ENCODE measurements at places on chromosomes 1 and 21.

- no peak for DNase-seq
These were observed 152.9 kb downstream of the ACTL8 start for GRCh38 chr1:17907999-17908398.

- peak; percentile 39 for DNase-seq
These were observed 13.4 kb upstream of the PIAS3 start for GRCh38 chr1:145871994-145872924.

- DNase-seq, result no peak
These were observed 649.6 kb upstream of the PTBP2 start for GRCh38 chr1:96072021-96072420.

GRCh38 chr1:228075801-228076271, 6.7 kb upstream of the ARF1 start:
- DNase-seq, result no peak

DNA sequence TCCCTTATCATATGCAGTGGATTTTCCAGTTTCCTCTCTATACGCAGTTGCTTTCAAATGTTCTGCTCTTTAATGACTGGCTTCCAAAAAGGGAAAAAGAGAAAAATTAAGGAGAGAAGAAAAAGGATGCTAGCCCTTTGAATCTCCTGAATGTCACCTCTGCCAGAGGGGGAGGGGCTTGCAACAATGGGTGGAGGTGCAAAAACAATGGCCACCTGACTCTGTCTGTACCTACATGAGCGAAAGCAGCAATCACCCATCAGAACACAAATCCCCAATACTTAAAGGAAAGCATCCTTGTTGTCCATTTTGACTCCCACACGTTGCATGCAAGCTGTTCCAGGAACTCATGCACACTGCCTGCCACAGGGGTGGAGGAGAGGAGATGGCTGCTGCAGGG, 61.2 kb downstream of the CCDC30 start:
- no peak for DNase-seq

DNA sequence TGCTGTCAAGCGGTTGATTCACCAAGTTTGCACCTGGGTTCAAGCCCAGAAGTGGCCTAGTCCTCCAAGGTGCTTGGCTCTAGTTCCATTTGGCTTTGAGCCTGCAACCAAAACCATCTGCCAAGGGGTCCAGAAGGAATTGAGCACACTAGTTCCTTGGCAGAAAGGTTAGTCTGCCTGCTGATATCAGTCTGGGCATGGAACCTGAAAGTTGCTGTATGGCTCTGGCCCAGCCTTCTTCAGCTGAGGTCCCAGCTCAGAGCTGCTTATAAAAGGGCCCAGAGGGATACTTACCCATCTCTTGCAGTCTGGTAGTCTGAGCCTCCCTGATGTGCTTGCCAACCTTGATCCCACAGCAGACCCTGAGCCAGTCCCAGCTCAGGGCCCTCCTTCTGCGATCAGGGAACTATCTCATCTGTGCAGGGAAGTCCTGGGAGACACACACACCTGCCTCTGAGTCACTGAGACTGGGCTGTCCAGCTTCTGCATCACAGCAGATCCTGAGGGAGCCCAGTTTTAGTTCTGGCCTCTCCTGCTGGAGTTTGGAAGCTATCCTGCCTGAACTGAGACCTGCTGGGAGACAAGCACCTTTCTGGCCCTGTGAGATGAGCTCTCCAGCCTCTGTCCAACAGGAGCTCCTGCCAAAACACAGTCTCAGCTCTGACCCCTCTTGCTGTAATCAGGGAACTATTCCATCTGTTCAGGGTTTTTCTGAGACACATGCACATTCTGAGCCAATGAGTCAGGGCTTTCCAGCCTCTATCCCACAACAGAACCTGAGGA, 75.8 kb downstream of the CTH start:
- DNase-seq, result no peak

DNA sequence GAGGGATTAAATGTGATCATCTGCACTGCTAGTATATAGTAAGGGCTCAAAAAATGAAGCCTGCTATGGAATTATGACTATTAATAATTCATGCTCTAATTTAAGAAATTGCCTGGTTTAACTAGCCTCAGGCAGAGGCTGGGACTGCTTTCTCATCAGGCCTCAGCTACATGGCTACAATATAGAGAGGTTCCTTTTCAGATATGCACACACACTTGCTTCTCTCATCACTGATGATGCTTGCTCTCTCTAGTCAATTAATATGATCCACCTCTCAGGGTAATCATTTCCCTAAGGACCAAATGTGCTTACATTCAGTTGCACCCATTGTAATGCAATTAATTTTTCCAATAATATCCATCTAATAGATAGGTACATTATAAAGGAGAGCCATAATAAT, 324.9 kb upstream of the ST6GALNAC5 start:
- DNase-seq, result no peak
